Activated T-cell treated with anti-CD3 and anti-CD28 coated beads for 48 hours (primary cell): ENCODE measurements at places on chromosomes 11 and 22.
A peak's percentile ranks its signal among the peaks of the same experiment; 100 is the strongest.

DNA sequence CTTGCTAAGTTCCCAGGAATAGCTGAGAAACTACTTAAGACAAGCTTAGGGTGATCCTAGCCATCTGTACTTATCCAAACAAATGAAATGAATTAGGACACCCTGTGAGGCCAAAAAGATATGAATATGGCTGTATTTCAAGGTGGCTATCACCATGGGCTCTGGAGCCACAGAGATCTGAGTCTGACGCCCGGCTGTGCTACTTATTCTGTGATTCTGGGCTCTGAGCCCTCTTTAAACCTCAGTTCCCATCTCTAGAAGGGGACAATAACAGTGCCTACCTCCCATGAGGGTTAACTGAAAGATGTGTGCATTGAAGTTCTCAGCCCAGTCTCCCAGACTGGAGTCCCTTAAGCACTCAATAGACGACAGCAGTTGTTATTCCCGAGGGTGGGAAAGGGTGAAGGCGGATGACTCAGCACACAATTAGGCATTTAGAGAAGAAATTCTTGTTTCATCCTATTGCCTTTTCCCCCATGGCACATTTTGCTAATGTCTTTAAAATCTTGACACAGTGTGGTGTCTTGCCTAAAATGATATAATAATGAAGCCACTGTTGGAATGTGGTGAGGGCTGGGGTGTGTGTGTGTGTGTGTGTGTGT is 132.5 kb downstream of the ADAMTS15 start:
- no peak for DNase-seq

GRCh38 chr11:68377389-68377795 is 65.0 kb downstream of the LRP5 start:
- no peak for DNase-seq

- DNase-seq, result no peak
Measured at GRCh38 chr11:121535129-121535796, 82.5 kb upstream of the SORL1-AS1 start.

GRCh38 chr11:12166299-12167060 is 56.1 kb downstream of the MICAL2 start:
- DNase-seq, result no peak

DNA sequence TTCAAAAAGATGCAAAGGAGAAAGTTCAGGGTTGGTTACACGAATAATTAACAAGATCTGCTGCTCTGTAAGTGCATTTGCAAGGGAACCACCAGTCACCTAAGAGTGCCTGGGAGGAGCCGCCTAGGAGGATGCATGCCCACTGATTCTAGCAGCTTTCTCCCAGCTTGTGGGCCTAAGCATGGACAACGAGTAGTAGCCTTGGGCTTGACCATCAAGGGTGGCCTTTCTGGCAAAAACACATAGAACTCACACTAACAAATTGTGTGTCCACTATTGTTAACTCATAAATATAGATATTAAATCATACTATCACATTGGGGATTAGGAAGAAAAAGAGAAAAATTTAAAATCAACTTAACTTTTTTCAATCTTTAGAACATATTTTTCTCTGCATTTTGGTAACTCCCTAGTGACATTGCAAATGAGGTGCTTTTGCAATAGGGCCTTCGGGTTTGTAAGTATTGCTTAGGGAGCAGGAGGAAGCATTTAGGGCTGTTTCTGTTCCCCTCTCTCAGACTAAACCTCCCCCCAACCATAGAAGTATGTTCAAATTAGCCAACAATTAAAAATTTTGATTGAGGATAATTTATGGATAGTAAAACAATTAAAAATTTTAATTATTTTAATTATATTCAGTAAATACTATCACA is 57.3 kb upstream of the CEP295 start:
- DNase-seq, result no peak

DNA sequence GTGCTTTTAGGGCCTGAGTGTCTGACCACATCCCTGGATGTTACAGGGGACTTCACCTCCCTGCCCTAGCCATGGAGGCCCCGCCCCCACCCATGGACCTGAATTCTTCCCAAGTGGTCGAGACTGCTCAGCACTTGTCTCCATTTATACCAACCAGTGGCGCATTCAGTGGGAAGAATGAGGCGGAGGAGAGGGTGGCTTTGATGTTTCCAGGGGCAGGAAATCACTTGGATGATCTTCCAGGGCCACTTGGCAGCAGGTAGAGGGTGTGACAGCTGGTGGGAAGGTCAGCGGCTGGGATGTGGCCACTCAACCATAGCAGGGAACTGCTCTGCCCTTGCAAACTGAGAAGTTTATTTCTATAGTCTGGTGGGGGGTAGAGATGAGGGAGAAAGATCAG is 155.1 kb upstream of the BLID start:
- DNase-seq, result no peak

DNA sequence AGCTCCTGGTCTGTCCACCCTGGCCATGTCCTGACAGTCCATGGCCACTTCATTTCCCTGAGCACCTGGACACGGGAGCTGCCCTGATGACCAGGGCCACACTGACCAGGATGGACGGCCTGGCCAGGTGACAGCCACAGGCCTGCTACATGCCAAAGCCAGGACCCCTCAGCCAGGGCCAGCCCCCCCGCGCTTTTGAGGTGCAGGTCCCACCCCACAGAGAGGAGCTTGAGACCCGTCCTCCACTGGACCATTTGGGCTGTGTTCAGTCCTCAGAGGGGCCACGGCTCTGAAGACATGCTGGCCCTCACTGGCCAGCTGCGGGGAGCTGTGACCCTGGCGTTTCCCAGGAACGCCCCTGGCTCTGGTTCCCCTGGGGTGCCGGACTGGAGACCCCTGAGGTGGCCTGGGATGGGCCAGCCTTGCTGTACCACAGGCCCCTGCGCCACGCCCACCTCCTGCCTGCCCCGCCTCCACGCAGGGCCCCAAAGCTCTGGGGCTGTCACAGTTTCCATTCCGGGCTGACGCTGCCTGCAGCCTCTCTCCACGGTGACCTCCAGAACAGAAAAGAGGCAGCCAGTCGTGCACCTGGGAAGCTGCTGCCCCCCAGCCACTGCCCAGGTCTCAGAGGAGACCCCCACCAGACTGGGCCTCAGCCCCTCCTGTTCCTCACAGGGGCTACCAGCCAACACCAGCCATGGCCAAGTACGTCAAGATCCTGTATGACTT is 18.2 kb downstream of the EPS8L2 start:
- DNase-seq, result no peak

DNA sequence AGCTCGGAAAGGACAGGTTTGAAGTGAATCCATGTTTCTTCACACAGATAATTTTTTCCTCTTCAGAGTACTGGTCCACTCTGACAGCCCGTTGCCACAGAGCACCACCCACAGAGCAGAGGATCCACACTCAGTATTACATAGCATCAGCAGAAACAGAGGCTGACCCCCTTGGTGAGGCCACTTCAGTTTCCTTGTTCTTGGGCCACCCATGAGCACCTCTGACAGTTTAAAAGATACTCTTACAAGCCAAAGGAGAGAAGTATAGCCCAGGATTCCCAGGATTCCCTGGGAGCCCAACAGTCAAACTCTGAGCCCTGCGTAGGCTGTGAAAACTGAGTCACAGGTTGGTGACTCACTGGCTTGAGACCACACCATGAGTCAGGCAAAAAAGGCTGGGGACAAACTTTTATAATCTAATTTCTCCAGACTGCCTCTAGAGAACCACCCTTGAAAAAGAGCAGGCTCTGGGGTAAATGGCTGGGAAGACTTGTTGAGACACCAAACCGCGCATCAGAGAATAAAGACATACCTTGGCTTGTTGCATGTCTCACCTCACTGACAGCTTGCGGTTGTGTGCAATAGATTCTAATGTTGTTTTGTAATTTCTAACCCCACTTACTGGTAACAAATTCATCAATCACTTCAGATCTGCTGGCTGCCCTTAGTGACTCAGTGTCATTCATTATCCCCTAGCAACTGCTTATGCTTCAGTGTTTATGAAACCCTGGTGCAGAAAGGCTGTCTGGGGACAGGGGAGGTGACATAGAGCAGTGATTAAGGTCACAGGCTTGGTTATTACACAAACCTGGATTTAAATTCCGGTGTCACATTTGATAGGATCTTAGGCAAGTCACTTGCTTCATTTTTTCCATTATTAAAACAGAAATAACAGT is 56.9 kb upstream of the PRSS23 start:
- DNase-seq, result peak; percentile 52

GRCh38 chr11:33899400-33900037 is 7.6 kb upstream of the LMO2 start:
- no peak for DNase-seq

DNA sequence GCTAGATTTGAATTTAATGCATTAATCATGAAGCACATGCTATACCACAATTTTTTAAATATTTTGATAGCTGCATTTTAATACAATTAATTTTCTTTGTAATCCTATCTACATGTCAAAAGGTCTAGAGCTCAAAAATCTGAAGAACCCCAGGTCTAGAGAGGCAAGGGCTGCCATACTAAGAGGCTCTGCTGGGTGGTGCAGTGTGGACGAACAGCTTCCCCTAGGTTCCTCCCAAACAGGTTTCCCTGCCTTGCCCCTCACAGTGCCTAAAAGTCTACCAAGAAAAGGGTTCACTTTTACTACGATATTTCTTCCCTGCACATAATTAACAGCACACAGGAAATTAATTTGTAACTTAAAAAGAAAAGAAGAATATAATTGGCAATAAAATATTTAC is 681.1 kb downstream of the OPCML start:
- no peak for DNase-seq

DNA sequence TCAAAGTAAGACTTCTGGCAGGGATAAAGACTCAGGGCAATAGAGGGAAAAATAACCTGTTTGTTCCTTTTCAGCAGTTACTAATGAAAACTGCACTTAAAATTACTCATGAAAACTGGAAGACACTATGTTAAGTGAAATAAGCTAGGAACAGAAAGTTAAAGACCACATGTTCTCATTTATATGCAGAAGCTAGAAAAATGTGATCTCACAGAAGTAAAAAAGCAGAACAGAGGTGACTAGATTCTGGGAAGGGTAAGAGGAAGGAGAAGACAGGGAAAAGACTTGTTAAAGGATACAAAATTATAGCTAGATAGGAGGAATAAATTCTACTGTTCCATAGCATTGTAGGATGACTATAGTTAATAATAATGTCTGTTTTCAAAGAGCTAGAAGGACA is 22.2 kb downstream of the HPS5 start:
- no peak for DNase-seq

DNA sequence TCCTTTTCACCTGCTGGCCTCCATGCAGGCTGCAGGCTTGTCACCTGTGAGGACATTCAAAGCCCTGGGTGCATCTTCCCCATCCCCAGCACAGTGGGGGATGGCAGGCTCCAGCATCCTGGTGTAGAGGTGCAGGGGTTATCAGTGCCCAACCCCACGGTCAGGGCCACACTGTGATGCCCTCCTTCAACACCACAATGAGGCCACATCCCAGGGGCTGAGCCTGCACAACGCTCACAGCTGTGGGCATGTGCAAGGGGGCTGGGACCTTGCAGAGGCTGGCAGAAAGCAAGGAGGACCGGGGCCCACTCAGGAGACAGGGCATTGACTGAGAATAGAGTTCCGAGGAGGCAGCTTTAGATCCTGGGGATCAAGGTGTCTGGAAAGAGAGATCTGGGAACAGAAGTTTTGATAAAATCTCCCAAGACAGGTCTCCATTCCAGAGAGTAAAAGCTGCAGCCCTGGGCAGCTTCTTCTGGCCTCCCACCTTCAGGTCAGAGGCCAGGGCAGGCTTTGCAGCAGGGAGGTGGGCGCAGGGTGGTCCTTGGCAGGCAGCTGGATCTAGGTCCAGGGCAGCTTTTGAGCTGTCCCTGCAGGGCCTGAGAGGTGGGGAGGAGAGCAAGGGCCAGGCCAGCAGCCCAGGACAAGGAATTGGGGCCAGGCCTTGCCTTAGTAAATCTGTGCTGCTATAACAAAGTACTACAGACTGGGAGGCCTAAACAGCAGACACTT is 250.8 kb upstream of the B3GAT1 start:
- no peak for DNase-seq

DNA sequence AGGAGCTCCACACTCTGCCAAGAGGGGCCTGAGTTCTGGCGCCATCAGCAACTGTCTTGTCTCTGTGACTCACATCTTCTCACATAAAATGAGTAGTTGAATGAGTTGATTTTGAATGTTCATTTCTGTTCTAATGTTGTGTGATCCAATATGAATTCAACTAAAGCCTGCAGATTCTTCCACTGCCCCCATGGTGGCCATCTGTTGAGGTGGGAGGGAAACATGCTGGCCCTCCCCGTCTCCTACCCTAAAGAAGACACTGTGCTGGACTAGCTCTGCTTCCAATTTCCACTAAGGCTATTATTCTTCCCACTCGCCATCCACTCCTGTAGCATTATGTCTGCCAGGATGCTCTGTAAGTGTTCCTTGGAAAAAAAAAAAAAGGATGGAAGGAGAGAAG is 555.6 kb upstream of the LARGE1 start:
- DNase-seq, result no peak

GRCh38 chr11:64842851-64843685 is 1.4 kb downstream of the CDC42BPG start:
- no peak for DNase-seq

- DNase-seq, result no peak
Measured at GRCh38 chr11:37182031-37182430, 584.0 kb upstream of the RAG2 start.
